Stimulated activated CD4-positive, alpha-beta T cell treated with anti-CD3 and anti-CD28 coated beads, Interleukin-2, amount 100 ng/mL, for 48 hours (primary cell): ENCODE measurements at places on chromosomes 6 and 20.

- no peak for DNase-seq
Observed at GRCh38 chr6:7338031-7338430, 25.0 kb upstream of the SSR1 start.

GRCh38 chr20:52001999-52002666 lies 189.4 kb downstream of the ZFP64 start:
- DNase-seq = no peak

DNA sequence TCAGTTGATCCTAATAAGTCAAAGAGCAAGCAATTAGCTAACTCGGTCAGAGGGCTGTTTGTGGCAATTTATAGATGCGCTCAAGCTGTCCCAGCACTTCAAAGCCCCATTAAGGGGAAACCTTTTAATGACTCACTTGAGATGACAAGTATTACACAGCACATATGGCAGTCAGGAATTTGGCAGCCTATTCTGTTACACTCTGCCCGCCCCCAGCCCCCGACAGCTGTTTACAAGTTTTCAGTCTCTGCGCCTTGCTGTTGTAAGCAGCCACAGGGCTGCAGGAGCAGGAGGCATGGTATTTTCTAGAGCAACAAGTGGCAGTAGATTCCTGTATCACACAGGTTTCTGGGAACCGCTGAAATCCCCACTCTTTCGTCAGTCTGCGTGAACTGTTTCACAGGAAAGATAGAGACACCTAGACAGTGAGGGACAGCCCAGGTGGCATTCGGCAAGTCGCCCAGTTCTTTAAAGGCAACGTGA lies 263.0 kb downstream of the FOXC1 start:
- DNase-seq = no peak

GRCh38 chr20:48374991-48375595 lies 452.7 kb downstream of the PREX1 start:
- DNase-seq = no peak

DNA sequence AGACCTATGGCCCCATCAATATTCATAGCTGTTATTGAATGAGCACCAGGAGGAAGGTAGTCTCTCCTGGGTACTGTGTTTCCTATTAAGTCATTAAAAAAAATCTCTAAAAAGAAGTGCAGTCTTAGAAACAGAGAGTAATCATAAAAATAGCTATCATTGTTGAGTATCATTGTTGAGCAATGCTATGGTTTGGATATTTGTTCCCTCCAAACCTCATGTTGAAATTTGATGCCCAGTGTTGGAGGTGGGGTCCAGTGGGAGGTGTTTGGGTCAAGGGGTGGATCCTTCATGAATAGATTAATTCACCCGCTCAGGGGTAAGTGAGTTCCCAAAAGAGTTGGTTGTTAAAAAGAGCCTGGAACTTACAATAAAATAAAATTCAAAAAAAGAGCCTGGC lies 88.1 kb upstream of the IYD start:
- no peak for DNase-seq

DNA sequence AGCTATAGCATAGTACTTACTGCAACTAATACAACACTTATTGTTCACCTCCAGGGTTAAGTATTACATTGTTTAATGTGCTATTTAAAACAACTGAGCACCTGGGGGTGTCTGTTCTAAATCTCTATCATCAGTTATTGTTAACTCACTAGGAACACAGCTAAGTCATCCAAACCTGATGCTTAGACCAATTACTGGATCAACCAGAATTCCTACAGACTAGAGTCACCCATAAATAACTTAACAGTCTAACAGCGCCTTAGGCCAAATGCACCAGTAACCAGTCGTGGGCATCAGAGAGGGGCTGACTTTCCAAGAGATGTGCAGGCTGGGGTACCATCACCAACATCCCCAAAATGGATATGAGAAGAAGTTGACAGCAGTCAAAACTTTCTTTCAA lies 110.7 kb downstream of the ADTRP start:
- no peak for DNase-seq

DNA sequence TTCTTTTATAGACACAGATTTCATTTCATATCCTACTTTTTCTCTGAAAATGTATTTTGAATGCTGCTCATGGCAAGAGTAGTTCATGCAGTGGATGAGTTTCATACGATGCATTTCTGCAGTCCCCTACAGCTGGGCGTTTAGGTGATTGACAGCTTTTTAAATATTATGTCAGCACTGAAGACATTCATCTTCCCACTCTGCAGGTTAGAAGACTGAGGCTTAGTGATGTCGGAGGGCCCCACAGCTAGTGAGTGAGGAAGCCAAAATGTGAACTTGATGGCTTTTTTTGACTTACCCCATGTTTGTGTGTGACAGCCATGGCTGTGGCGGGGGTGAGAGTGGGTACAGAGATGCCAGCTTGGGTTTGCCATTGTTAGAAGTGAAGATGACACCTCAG lies 33.5 kb downstream of the MYH7B start:
- no peak for DNase-seq

DNA sequence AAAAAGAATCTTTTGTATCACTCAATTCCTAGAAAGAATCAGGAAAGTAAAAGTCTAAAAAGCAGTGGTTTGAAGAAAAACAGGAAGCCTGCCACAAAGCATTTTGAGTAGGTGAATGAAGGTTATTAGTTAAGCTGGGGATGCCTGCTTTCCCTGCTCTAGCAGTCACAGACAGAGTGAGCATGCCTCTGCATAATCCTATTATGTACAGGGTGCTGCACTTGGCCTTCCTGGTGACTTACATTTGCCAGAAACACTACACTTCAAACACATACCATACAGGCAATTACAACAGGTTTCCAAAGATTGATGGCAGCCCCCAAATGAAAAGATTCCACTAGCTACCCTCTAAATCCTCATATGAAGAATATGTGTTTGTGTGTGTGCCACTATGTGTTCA lies 130.8 kb downstream of the TPBG start:
- DNase-seq = no peak

DNA sequence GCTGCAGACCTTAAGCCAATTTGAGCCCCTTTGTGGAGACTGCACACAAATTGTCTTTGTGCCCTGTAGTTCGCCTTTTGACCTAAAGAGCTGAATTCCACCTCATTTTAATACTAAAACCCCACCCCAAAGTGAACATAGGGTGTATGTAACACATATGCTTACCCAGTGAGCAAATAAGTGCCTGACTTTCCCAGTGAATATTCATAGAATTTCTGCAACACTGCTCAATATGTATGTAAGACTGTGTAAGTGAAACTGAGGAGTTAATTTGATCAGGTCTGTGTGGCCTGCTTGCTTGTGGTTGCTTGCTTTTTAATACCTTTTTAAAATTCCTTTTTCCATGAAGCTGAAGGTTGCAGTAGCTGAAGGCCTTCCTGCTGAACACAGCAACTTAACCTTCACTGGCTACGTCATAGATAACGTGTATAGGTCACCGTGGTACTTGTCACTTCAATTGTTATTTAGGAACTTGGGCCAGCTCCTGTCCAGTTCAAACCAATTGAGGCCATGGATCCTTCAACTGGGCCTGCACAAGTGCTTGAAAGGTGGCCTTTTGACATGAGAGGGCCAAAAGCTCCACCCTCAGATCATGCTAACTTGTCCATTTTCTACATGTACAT lies 131.7 kb upstream of the BTBD3 start:
- no peak for DNase-seq

DNA sequence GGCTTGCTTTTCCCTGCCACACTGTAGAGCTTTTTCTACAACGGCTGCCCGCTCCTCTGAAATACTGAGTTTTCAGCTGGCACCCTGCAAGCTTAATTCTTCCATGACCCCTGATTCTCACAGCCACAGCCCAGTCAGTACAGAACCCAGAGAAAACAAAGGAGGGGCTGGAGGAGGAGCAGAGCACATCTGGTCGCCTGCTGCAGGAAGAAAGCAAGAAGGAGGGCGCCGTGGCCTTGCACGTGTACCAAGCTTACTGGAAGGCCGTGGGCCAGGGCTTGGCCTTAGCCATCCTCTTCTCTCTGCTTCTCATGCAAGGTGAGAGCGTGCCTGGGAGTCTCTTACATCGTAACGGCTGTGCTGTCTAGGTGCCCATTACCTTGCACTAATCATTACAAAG lies 11.3 kb downstream of the DLK2 start:
- no peak for DNase-seq

DNA sequence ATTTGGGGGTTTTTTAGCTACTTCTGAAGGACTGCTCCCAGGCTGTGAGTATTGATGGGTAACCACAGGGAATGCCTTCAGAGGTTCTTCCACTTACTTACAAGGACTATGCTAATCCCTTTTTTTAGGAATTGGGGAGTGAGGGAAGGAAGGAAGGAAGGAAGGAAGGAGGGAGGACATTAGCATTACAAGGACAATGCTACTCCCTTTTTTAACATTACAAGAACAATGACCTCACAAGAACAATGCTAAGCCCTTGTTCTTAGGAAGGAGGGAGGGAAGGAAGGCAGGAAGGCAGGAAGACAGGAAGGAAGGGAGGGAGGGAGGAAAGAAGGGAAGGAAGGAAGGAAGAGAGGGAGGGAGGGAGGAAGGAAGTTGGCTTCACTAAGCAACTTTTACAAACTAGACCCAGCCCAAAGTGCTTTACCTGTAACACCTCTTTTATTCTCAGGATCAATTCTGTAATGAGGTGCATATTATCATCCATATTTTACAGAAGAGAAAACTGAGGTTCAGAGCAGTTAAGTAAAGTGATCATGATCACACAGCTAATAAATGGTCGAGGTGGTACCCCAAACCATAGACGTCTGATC lies 446.8 kb upstream of the JARID2 start:
- DNase-seq = no peak

DNA sequence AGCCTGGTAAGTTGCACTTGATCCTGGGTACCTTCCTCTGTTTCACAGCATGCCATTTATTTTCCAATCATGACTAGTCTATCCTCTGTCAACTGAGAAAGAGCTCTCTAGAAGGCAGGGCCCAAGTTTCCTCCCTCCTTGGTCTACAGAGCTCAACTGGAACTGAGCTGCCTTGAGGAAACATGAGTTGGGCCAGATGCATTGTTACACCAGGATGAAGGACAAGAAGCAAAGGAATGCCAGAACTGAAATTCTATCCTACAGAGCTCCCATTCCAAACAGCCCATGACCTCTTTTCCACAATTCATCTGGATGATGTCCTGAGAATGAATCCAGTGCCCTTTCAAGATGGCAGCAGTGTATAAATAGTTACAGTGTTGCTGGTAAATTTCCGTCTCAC lies 66.7 kb upstream of the E2F3 start:
- DNase-seq = no peak

GRCh38 chr6:28906669-28907068 lies 17.1 kb downstream of the TRIM27 start:
- no peak for DNase-seq

DNA sequence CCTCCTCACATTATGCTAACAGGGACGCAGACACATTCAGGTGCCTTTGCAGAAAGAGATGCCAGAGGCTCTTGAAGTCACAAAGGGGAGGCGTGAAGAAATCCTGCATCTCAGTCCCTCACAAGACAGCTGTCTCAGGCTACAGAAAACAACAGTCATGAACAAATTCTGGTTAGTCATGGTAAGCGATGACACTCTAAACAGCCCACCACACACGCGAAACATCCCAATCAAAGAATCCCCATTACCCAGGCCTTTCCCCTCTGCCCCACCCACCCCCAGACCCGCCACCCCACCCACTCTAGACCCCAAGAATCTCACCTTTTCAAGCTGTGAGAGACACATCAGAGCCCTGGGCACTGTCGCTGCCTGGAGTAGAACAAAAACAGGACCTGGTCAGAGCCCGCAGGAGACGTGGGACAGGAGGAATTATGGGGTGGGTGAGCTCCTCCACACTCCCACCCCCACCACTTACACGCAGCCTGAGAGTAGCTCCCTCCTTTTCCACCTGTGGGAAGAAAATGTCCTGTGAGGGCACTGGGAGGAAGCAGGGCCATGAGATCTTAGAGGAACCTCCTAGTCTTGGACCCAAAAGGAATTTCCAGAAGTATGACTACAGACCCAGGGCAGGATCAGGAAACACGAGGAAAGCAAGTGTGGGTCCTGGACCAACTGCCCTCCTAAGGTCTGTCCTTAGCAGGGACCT lies 2.7 kb downstream of the HLA-B start:
- DNase-seq = no peak

DNA sequence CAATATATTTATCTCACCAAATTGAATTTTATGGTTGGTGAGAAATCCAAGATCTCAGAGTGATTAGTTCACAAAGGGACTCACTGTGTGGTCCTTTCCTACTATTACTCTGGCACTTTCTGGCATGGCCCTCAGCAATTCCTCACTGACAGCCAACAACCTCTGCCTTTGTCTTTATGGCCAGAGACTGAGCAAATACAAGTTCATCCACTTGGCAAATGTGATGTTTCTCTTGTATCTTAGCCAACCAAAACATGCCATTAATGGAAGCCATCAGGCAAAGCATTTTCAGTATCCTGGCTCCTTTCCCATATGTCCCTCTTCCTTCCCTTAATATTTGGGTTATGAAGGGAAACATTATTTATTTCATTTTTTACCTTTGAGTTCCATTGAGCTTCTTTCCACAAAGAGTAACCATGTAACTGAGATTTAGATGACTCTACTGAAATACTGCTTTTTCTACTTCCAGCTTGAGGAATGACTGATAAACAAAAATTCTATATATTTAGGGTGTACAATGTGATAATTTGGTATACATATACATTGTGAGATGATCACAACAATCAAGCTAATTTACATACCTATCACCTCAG lies 30.8 kb upstream of the SMLR1 start:
- no peak for DNase-seq

DNA sequence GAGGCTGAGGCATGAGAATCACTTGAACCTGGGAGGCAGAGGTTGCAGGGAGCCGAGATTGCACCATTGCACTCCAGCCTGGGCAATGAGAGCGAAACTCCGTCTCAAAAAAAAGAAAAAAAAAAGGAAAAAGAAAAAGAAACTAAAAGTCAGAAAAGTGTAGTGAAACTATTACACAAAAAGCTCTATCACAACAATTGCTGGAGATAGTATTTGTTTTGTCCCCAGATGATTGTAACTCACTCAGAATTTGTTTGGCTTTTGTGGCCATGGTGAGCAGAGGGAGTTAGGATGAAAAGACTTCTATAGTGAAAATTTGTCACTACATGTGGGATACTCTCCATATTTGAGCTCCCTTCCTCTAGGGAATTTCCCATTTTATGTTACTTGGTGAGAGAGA lies 5.2 kb upstream of the GOPC start:
- no peak for DNase-seq

DNA sequence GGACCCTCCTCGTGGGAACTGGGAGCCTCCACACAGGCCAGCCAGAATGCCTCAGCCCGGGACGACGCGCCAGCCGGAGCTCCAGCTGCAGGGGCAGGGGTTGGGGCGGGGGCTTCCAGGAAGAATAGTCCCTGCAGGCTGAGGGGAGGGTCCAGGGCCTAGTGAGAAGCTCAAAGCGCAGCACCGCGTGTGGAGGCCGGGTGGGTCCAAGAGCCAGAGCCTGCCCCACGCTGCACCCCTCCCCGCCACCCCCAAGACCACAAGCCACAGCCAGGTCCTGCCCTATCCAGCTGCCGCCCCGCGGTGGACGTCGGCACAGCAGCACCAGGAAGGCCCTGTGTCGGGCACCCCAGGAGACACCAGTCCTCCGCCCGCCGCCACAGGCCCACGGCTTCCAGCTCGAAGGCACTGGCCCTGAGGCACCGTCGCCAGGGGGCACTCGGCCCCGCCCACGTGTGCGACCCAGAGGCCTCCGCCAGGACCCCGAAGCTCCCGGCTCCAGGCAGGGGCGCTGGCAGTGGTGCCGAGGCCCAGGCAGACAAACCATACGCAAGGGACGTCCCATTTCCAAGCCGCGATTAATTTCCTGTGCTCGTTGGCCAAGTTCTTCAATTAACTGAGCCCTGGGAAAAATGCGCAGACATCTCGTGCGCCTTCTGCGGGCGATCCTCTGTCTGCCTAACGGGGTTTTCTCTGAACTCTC lies 19.5 kb downstream of the KCNQ2 start:
- DNase-seq = no peak

- DNase-seq = no peak
Observed at GRCh38 chr6:113879186-113880096, 22.3 kb downstream of the MARCKS start.

- DNase-seq = no peak
Observed at GRCh38 chr6:138680085-138680484, 93.5 kb upstream of the CCDC28A start.
